ENCODE measurements at places on chromosomes 7 and 10.

DNA sequence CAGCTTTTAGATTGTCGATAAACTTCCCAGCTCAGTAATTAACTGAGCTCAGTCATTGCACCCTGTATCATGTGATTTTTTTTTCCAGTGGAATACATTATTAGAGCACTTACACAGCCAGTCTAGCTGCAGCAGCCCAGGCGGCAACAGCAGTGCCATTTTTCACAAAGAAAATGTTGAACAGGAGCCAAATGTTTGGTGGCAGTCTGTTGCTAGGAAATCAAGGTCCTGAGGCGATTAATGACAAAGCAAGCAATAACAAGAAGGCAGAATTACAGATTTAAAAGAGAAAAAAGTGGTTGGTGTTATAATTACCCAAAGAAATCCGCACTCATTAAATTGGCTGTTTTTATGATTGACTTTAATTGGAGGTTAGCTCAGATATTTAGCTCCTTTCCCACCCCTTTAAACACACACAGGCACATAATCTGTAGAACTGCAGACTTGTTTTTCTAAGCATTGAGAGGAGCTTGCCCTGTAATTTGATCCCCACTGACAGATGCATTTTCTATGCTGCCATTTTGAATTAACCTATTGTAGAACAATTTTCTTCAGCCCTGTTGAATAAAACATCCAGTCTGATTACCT lies 267.4 kb downstream of the ADK start:
- DNase-seq = no peak

GRCh38 chr10:10368951-10369576 lies 648.6 kb upstream of the CELF2 start:
- DNase-seq = no peak

DNA sequence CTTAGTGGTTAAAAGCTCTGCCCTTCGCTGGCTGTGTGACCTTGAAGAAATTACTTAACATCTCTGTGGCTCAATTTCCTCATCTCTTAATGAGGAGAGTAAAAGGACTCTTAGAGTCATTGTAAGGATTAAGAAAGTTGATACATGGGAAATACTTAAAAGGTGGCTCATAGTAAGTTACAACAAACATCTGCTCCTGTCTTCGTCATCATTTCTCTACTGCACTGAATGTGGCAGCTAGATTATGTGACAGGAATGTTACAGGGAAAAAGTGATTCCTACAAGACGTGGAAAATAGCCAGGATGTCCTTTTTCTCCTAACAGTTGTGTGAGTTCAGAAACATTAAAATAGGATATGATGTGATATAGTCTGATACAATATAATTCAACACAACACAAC lies 184.7 kb downstream of the FRMD4A start:
- DNase-seq = no peak

GRCh38 chr7:66236713-66237303 lies 31.7 kb downstream of the TPST1 start:
- no peak for DNase-seq

DNA sequence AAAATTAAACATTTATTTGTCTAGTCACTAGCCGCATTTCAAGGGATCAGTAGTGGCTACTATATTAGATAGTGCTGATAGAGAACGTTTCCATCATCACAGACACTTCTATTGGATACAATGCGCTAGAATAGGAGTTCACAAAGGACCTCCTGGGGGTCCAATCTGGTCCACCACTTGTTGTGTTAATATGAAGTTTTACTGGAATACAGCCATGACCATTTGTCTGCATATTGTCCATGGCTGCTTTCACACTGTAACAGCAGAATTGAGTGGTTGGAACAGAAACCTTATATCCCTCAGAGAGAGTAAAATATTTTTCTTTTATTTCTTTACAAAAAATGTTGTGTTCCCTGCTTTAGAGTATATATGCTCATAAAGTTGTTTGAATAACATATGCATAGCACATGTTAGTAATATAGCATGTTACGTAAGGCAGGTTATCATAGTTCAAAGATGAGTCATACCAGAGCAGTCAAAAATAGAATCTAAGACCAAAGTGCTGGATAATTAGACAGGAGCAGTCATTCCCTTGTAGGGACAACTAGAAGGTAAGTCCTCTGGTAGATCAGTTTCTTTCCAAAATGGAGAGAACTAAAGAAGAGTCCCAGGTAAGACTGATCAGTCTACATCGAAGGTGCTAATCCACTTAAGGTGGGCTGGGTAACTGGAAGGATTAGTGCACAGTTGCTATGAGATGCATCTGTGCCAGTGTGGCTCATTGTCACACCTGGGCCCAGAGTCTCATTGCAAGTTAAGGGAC lies 14.9 kb downstream of the BZW2 start:
- DNase-seq = no peak

- no peak for DNase-seq
Observed at GRCh38 chr10:69501657-69502056, 50.4 kb downstream of the TSPAN15 start.

DNA sequence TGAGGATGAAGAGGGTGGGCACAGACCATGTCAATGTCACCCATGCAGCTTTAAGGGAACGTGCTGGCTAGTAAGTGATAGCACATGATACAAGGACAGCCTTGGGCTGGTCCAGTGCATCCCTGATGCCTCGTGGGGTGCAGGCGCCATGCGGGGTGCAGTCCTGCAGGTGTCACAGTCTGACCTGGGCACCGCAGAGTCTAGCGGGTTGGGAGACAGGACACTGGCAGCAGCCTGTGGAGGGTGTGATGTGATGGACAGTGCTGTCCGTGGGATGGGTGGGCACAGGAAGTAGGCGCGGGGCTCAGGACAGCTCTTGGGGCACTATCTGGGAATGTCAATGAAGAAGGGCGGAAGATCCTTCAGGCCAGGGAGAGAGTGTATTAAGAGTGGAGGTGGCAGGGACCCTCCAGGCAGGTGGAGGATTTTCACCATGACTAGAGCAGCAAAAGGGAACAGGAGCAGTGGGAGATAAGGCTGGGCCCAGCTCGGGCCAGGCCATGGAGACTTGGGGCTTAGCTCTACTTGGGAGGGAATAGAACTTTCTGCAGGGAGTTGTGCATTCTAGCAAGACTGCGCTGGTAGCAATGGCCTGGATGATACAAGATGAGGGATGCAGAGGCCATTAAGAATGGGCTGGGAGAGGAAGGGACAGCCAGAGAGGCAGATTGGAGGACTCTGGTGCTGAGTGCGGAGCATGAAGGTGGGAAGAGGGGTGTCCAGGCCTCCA lies 122.5 kb downstream of the PTPN20 start:
- no peak for DNase-seq

DNA sequence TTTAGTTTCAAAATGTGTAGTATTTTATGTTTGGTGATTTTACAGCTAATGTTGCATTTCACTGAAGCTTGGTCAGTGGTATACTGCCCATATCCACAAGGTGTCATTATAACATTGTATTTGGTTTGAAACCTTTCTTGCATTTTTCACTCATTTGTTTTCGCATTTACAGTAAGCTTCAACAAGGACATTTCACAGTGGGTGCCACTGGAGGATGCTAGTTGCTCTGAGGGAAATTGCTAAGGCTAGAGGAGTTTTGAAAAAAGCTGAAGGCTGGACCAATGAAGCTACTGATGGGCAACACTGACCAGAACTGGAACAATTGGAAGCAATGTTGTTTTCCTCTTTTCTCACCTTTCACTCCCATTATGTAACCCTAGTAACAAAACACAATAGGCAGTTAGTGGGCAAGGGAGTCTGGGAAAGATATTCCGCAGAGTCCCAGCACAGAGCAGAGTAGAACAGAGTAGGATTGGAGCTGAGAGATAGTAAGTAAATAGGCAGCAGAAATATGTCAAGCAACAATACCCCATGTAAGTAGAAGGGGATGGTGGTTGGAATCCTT lies 23.6 kb upstream of the SRI start:
- DNase-seq = no peak

- no peak for DNase-seq
Observed at GRCh38 chr7:150820578-150821198, 20.1 kb downstream of the TMEM176A start.

DNA sequence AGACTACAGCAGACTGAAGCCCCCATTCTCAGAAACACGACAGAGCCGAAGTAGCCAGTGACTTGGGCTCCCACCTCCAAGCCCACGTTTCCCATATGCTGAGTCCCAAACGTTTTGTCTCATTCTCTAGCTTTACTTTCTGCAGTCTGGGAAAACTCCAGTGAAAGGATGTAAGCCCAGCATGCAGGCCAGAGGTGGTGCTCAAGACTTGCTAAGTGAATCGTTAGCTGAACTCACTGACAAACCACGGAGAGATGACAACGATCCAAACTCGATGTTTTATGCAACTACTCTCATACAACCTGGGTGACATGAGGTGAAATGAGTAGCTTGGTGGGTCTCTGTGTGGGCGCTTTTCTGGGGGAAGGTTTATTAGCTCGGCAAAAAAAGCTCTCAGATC lies 731.8 kb downstream of the SUGCT start:
- no peak for DNase-seq

DNA sequence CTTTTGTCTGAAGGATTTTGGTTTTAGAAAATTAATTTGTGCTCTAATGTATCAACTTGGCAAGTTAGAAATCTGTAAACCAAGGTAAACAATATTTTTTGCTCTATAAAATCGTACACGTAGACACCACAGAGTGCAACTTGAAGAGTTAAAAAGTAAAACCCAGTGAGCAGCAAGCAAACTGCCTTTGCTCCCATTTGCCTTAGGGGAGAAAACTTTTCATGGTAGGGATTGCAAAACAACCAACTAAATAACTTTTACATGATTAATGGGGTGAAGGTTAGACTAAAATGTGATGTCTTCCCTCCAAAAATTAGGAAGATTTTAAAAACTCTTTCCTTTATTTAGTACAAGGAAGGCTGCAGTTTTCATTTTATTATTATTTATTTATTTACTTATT lies 224.2 kb upstream of the LYZL1 start:
- DNase-seq = no peak

DNA sequence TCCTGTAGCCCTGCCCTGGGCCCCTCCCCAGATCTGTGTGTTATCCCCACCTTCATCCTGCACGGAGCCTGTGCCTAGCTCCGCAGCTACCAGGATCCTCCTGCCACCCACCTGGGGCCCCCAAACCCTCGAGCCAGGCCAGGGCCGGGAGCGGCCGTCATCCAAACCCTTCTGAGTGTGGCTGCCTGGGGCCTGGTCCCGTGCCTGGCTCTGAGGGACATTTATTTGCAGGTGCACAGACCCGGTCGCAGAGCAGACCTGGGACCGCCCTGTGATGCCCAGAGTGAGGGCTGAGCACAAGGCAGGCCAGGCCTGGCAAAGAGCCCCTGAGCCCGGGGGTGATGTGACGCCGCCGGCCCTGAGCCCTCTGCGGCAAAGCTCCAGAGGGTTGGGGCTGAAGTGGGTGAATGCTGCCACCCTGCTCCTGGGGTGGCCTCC lies 27.4 kb upstream of the INPP5A start:
- DNase-seq = no peak

- DNase-seq = no peak
Observed at GRCh38 chr10:78042058-78042751, 8.5 kb downstream of the RPS24 start.

DNA sequence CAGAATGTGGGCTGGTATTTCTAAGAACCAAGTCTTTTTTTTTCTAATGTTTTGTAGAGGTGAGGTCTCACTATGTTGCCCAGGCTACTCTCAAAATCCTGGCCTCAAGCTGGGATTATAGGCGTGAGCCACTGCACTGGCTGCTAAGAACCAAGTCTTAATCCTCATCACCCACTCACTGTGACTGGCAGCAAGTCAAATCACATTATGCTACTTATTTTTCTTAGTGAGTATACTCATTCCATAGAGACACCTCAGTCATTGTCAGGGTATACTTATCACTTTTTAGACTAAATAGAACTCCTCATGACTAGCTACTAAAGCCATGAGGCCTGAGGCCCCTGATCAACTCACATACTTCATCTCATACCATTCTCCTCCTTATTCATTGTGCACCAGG lies 116.1 kb downstream of the STRA8 start:
- no peak for DNase-seq

- DNase-seq = no peak
Observed at GRCh38 chr7:76383089-76383944, 24.5 kb upstream of the YWHAG start.

DNA sequence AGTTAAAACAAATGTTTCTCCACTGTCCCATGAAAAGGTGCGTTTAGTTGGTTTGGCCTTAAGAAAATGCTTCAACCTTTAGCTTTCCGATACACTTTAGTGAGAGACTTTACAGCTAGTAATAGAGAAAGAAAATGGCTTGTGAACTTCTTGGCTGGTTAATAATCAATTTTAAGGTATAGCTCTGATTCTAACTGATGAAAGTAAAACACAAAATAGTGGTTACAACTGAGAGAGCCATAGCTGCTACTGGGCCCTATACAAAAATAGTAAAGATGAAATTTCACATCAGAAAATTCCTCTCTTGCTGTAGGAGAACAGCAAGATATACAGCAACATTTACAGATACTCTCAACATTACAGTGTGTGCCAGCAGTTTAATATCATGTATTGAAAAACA lies 371.4 kb downstream of the PHTF2 start:
- no peak for DNase-seq

GRCh38 chr7:117127585-117128168 lies 174.4 kb downstream of the ST7 start:
- peak; percentile 16 for DNase-seq

- no peak for DNase-seq
Observed at GRCh38 chr10:60305380-60305892, 84.2 kb downstream of the ANK3 start.

DNA sequence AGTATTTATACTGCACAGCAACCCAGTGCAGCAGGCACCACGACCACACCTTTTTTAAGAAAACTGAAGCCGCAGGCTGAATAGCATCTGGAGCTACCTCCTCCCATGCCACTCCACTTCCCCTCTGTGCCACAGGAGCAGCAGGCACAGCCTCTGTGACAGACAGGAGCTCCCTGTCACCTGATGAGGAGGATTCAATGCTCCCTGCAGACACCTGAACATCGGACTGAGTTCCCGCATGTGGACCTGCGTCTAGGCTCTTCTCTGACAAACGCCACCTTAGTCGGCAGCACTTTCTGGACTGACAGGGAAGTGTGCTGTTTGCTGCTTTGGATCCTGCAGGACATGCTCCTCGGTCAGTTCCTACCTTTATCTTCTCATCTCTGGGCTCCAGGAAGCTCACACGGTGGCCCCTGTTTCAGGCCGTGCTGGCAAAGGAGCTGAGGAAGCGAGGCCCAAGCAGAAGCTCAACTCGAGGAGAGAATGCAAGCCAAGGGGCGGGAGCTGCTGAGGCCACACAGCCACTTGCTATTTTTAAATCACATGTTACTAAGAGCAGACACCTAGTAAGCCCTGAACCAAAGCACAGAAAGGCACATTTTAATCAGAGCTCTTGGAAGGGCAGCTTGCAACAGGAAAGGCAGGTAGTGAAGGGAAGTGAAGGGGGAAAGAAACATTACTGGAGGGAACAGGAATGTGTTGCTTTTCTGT lies 56.6 kb downstream of the VOPP1 start:
- DNase-seq = no peak

DNA sequence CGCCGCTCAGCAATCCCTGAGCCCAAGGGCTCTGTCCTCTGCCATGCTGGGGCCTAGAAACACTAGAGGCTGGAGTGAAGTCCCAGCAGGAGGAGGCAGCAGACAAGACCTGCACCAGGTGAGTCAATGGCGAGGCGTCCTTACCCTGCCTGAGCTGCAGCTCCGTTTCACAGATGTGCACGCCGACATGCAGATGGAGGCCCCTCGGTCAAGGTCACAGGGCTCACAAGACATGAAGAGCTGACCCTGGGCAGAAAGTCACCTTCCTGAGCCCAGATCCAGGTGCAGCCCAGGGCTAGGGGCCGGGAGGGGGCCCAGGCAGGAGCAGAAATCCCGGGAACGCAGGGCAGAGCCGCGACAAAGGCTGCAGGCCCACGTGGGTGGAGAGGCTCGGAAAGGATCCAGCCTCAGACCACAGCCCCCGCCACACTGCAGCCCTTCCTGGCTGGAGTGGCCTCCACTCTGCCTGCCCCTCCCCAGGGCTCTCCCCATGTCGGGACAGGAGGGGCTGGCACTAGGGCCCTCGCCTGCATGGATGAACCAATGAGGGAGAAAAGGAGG lies 23.8 kb downstream of the PDGFA start:
- no peak for DNase-seq
